Right ventricle myocardium superior (tissue), 1 donor: ENCODE measurements at places on chromosomes 5 and 9. TPM values are rescaled to one million over a fixed set of nuclear protein-coding genes. Genes with fewer than 3 reads are reported as not detected.

The PNPLA7 gene
- 12.2 TPM for total RNA-seq

The MAN2A1 gene
- 7.7 TPM for total RNA-seq

The ZBTB34 gene
- 5.5 TPM for total RNA-seq

DNA sequence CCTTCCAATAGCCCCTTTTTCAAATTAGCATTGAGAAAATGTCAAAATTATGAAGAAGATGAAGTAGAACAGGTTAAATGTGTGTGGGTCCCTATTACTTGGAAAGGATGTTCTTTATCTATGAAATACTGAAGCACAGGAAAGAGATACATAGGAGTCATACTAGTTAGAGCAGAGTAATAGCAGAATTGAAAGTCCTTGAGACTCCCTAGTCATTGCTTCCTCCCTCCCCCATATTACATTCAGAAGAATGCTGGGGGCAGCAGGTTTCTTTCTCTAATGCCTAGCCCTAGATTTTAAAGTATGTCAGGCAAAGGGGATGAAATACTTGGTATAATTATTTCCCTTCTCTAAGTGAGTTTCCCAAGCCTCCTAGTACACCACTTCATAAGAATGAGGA, 4.4 kb downstream of the ZCCHC9 start:
- DNase-seq: no peak

DNA sequence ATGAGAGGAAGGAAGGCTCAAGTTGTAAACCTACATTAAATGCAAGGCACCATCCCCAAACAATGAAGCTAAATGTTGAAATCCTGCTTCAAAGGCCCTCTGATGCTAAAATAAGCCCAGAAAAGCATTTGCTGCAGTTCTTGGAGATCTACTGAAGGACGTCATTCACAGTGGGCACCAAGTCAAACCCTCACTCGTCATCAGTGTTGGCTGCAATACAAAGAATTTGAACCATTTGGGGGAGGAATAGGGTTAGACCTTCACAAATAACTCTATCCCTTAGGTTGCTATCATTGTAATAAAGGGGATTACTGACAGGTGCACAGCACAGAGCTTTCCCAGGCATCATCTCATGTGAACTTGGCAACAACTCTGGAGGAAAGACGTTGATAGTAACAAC, 9.3 kb upstream of the MEGF9 start:
- no peak for DNase-seq

DNA sequence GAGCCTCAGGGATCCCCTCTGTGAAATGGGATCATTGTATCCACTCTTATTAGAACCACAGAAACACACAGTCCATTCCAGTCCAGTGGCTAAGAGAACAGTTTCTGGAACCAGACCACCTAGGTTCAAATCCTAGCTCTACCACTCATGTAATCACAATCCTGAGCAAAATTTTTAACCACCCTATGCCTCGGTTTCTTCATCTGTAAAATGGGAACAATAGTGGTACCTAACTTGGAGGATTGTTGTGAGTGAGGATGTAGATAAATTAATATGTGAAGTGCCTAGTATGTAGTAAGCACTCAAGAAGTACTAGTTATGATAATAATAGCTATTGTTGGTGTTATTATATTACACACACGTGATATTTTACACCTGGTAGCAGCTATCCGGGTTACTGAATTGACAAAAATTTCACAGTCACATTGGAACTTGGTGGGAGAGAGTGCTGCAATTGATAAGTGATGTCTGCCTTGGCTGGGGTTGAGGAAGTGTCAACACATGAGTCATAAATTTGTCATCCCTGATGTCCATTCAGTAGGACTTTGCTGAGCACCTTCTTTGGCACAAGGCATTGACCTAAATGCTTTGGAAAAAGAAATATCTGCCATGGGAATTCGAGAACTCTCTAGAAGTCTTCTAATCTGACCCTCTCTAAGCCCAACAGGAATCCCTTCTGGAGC, 68.4 kb downstream of the COL27A1 start:
- DNase-seq: no peak

- no peak for DNase-seq
These were observed 344.6 kb upstream of the EDIL3 start for GRCh38 chr5:84729326-84729725.

DNA sequence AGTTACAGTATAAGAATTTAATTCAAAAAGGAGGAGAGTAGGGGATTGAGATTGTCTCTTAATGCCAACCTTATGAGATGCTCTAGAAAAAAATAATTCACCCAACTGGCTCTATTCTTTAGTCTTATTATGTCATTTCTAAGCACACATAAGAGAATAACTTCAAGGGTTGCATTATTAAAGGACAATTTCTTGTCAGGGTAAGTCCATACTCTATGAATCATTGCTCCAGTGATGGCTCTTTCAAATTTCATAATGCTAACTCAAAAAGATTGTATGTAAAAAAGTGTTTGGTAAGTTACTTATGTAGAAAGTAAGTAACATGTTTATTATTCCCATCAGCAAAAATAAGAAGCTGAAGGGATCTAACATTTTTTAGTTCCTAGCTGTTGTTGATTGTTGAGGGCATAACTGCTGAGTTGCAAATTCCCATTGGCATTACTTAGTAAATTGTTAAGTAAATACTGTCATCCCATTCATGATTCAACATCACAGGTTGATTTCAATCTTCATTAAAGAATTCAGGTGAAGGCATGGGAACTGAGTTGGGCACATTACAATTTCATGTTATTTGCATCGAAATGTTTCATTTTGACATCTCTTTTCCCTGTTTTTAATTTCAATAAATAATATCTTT, 28.6 kb downstream of the ALDH1A1 start:
- no peak for DNase-seq

- no peak for DNase-seq
These were observed 14.7 kb upstream of the NOTCH1 start for GRCh38 chr9:136560586-136560985.

GRCh38 chr5:1000329-1000728, 8.3 kb upstream of the NKD2 start:
- DNase-seq: no peak

- DNase-seq: no peak
These were observed 152.8 kb upstream of the PAPPA start for GRCh38 chr9:116000748-116001329.

- no peak for DNase-seq
These were observed 5.3 kb downstream of the NFX1 start for GRCh38 chr9:33295571-33295970.

- DNase-seq: no peak
These were observed 269.1 kb upstream of the MSX2 start for GRCh38 chr5:174455301-174455700.

- no peak for DNase-seq
These were observed 657.0 kb upstream of the WWC1 start for GRCh38 chr5:167634432-167634831.

DNA sequence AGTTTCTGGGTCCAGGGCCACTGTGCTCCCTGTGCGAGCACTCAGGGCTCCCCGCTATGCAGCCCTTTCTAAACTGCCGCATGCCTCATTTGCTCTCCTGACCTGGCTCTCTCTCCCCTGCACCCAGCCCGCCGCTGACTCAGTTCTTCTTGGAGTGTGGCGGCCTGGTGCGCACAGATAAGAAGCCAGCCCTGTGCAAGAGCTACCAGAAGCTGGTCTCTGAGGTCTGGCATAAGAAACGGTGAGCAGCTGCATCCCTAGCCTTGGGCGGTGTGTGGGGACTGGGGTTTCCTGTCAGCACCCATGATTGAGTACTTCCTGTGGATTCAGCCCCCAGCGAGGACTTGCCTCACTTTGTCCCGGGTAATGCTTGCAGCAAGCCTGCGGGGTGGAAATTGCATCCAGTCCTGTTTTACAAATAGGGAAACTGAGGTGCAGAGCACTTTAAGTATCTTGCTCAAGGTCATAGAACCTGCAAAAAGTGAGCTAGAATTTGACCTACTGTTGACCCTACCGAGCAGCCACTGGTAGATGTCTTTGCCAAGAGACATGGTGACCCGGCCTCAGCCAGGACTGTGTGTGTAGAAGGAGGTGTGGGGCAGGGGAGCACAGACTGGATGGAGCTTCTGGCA, 27.9 kb downstream of the USP20 start:
- no peak for DNase-seq

DNA sequence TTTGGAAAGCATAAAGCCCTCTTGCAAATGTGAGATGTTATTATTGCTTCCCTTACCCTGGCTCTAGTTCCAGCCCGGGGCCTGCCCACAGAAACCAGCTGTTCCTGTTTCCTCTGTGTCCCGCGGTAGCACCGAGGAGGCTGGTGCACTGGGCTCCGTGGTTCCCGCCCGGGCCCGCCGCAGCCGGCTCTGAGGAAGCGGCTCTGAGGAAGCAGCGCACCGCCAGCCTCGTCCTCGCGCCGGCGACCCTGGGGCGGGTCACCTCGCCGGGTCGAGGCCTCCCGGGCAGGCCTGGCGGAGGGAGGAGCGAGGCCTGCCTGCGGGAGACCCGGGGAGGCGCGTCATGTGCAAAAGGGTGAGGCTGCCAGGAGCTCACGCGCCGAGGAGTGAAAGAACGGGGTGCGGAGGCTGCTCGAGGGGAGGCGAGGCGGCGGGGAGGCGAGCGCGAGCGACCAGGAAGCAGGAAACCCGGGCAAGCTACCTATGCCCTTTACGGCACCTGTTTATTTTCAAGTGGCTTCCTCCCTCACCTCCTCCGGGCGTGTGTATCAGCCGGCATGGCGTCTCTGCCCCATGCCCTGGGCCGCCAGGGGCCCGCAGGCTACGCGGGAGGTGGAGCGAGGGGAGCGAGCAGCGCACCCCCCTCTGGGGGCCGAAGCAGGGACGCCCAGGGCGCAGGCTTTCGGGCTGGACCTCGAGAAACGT, 61.3 kb upstream of the MEGF10 start:
- DNase-seq: peak; percentile 76

DNA sequence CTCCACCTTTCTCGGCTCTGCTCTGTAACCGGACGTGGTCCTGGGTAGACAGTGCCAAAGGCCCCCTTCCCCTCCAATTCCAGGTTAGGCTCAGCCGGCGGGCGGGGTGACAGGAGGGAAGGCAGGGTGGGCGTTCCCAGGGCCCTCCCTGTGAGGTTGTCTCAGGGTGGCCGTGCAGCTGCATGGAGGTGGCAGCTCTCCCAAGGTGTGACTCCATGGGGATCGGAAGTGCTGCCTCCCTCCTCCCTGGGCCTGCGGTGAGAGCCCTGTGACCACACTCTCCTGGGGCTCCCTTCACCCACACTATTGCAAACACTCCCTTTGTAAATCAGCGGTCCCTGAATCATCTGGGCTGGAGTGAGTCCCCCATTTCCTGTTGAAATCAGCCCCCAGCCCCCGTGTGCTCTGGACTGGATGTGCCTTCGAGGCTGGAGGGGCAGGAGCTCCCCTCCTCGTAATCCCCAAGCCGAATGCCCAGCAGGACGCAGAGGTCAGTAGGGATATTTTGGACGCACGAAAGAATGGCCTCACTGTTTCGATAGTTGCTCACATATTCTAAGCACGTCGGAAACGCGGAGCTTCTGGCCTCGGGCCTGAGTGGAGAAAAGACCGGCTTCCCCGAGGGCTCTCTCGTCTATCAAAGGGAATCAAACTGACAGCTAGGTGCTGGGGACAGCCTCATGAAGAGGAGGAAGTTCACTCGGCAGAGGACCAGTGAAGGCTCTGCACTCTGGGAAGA, 107.6 kb upstream of the COL5A1 start:
- peak; percentile 20 for DNase-seq

- no peak for DNase-seq
These were observed 27.9 kb upstream of the FBXL7 start for GRCh38 chr5:15472116-15472515.

DNA sequence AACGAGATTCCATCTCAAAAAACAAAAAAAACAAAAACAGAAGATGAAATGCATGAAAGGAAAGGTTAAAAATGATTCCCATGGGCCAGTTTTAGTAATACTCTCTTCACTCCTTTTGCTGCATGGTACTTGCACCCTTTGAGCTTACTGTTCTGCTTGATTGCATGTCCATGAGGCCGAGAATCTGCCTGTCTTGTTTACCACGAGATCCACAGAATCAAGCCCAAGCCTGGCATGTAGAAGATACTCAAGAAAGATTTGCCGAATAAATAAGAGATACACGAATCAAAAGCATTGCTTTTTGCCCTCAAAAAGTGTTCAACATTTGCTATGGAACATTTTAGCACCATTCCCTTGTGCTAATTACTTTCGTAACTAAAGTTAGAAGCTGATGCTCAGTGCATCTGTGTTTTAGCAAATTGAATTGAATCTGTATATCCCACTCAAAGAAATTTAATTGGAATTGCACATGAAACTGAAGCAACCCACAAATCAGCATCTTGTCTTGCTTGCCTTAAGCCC, 1.1 kb downstream of the FAXDC2 start:
- DNase-seq: no peak

- DNase-seq: no peak
These were observed 463.2 kb upstream of the KLF4 start for GRCh38 chr9:107952773-107953172.

DNA sequence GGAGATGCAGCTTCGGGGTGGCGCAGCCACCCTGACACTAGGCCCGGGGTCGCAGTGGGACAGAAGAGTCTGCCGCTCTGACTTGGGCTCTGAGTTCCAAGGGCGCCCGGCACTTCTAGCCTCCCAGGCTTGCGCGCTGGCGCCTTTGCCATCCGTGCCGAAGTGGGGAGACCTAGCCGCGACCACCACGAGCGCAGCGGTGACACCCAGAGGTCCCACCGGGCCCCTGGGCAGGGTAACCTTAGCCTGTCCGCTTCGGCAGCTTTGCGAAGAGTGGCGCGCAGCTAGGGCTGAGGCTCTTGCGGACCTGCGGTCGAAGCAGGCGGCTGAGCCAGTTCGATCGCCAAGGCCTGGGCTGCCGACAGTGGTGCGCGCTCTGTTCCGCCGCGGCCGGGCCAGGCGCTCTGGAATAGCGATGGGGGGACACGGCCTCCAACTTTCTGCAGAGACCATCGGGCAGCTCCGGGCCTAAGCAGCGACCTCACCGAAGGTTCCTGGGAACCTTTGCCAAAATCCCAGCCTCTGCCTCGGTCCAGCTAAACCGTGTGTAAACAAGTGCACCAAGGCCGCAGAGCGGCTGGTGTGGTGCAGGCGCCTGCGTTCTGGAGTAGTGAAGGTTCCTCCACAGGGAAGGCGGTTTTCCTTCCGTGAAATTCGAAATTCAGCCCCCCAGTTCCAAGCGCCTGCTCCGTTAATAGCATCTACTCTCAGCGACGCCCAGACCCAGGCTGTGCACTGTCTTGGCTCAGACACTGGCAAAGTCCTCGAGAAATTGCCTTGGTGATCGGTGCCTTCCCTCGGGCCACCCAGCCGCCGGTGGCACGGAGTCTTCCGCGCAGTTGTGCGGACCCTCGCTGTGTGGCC, 7.4 kb downstream of the TLX3 start:
- DNase-seq: no peak

DNA sequence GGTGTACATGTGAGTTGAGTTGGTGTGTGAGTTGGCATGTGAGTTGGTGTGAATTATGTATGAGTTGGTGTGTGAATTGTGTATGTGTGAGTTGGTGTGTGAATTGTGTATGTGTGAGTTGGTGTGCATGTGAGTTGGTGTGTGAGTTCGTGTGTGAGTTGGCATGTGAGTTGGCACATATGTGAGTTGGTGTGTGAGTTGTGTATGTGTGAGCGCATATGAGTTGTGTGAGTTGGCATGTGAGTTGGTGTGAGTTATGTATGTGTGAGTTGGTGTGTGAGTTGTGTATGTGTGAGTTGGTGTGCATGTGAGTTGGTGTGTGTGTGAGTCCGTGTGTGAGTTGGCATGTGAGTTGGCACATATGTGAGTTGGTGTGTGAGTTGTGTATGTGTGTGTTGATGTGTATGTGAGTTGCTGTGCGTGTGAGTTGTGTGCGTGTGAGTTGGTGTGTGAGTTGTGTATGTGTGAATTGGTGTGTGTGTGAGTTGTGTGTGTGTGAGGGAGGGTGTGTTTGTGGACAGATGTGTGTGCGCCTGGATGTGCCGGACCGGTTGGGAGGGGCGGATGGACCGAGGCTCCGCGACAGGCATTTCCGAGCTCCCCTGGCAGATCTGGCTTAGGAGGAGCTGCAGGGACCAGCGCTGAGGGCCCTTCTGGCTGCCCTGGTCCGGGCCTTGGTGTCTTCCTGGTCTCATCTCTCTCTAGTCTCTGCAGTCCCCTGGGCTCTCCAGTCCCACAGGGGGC, 162.5 kb upstream of the IER5L start:
- no peak for DNase-seq
